ENCODE measurements at places on chromosomes 6 and 20.

GRCh38 chr6:34496103-34496685 lies 30.3 kb downstream of the PACSIN1 start:
- DNase-seq = no peak

DNA sequence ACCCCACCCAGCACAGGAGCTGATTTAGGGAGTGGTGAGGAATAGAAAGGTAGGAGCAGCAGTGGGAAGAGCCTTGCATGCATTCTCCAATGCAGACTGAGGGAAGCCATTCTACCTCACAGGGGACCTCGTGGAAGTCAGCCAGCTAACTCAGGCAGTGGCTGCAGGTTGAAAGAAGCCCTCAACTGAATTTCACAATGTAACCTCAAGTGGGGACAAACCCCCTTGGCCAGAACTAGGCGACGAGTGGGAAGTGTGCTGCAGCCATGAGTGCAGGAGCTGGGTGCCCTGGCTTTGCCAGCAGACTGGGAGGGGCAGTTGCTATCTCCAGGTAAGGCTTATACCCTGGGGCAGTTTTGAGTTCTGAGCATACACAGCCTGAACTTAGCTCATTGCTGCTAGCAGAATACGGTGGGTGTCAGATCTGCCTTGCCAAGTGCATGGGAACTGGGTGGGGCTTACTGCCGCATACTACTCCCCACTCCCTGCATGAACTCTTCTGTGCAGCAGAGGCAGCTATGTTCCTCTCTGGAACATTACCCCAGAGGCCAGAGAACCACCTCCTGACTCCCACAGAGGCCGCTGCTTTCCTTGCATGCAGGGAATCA lies 126.5 kb downstream of the CDK19 start:
- DNase-seq = no peak

- DNase-seq = no peak
These were observed 288.4 kb upstream of the JARID2 start for GRCh38 chr6:14957355-14958059.

GRCh38 chr6:1739680-1740079 lies 130.0 kb downstream of the FOXC1 start:
- DNase-seq = no peak

DNA sequence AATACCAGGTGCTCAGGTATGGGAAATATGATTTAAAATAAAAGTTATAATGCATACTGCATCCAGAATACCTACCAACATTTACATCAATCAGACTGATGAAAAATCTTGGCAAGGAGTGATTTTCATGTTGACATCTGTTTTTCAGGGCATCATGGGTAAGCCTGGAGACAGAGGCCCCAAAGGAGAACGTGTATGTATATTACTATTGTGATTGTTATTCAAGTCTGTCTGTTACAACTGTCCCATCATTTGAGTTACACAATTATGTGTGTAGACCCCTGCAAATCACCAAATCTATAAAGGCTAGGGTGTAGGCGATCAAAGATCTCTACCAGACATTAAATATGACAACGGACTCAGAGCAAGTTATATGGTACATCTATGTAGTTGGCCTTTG lies 118.2 kb downstream of the COL9A1 start:
- DNase-seq = no peak

- DNase-seq = no peak
These were observed 143.7 kb downstream of the DLL1 start for GRCh38 chr6:170147056-170147787.

GRCh38 chr20:53706466-53707370 lies 113.1 kb upstream of the ZNF217 start:
- no peak for DNase-seq

GRCh38 chr20:58749098-58749769 lies 56.6 kb downstream of the NPEPL1 start:
- no peak for DNase-seq

DNA sequence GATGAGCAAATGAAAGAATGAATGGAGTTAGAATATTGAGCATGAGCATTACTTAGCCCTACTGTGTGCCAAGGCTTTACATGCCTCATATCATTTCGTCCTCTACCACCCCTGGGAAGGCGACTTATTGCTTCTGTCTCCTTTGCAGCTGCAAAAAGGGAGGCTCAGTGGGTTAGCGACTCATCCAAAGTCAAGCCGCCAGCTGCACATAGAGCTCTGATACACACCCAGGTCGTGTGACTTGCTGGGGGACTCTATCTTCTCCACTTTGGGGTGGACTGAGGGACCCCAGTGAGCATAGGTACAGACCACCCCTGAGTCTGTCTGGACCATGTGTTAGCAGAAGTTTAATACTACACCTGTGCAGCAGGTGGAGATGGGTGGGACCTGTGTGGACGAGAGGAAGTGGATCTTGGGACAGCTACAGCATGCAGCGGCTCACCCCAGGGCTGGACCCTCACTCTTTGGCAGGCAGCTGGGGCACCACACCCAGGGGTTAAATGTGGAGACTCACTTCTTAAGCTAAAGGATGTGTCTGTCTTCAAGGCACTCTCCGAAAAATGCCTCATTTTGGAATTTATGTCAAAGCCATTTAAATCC lies 36.2 kb upstream of the ANGPT4 start:
- DNase-seq = no peak

- DNase-seq = no peak
These were observed 703.4 kb downstream of the EPHA7 start for GRCh38 chr6:92715991-92716390.

GRCh38 chr20:51280047-51280446 lies 257.1 kb upstream of the KCNG1 start:
- no peak for DNase-seq

DNA sequence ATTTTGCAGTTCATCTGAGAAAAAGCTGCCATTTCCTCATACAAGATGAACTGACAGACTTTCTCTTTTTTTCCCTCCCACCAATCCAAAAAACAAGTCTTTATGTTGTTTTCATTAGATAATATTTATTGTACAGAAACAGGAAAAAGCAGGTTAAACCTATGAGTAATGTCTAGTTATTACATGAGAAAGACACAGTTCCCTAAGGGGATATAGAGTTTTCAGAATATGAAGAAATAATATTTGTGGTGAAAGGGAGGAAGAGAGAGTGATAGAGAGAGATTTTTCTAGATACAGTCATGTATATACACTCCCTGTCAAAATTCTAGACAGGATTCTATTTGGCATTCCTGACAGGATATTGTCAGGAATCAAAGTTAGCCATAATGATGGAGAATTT lies 392.4 kb downstream of the BMP2 start:
- no peak for DNase-seq

DNA sequence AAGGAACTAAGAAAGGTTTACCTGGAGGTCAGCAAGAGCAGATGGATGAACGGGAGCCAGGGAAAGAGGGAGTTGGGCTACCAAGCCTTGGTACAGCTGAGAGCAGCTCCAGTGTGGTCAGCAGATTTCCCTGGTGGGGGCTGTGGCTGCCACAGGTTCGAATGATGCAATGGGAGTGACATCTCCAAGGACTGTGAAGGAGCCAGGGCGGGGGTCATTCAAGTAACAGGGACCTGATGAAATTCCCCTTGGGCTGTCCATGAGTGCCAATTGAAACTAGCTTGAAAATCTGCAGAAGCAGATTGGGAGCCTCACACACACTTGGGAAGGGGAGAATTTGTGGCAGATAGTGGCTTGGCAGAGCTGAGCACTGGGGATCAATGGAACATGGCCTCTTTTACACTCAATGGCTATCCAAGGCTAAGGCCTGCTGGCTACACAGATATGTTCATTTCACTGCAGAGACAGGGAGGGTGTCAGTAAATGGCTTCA lies 247.0 kb upstream of the ECI2 start:
- DNase-seq = no peak

- DNase-seq = no peak
These were observed 136.9 kb downstream of the CD83 start for GRCh38 chr6:14254505-14254904.

DNA sequence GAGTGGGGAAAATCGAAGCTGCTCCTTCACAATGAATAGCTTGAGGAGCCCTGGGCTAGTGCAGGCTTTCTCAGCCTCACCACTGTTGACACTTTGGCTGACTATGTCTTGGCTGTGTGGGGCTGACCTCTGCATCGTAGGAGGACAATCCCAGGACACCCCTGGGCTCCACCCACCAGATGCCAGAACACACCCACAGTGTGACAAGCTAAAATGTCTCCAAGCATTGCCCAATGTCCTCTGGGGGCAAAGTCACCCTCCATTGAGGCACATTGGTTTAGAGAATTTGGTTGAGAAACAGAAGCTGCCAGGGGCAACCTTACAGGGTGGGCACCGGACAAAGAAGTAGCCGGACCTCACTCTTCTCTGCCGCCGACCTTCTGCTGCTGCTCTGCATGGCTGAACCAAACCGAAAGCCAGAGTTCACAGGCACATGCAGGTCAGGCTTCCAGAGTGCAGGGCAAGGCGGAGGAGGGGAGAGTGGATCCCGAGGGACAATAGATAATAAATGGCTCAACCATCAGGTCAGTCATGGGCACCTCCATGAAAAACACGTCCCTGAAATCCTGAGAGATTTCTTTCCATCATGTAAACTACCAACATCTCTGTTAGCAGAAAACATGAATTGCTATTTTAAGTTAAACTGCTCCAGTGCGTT lies 189.0 kb downstream of the LRFN2 start:
- DNase-seq = no peak

DNA sequence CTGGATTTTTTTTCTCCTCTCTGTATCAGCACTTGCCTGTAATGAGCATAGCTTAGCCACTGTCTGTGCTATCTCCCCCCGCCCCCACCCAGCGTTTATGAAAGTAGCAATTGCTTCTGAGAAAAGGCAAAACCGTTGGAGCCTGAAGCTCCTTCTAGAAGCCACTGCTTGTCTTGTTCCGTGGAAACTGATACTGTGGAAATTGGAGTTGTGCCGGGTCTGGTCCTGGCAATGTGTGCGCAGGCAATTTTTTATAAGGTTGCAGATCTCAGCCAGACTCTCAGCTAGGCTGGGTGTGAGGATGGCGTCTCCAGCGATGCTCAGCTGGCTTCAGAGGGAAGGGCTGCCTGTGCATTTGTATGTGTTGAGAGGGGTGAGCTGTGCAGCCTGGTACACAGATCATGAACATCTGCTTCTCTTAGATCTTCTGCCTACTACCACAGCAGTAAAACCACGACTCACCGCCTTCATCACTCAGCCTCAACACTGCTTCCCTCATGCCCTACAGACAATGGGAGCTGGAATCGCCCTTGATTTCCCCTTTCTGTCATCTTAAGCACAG lies 72.4 kb upstream of the GTSF1L start:
- no peak for DNase-seq

- DNase-seq = no peak
These were observed 57.0 kb upstream of the PREP start for GRCh38 chr6:105459864-105460263.

GRCh38 chr6:165204807-165205545 lies 104.4 kb downstream of the C6orf118 start:
- DNase-seq = no peak

- no peak for DNase-seq
These were observed 15.9 kb upstream of the PCMTD2 start for GRCh38 chr20:64239449-64240242.

- DNase-seq = no peak
These were observed 72.0 kb downstream of the TIAM2 start for GRCh38 chr6:155066921-155067680.

DNA sequence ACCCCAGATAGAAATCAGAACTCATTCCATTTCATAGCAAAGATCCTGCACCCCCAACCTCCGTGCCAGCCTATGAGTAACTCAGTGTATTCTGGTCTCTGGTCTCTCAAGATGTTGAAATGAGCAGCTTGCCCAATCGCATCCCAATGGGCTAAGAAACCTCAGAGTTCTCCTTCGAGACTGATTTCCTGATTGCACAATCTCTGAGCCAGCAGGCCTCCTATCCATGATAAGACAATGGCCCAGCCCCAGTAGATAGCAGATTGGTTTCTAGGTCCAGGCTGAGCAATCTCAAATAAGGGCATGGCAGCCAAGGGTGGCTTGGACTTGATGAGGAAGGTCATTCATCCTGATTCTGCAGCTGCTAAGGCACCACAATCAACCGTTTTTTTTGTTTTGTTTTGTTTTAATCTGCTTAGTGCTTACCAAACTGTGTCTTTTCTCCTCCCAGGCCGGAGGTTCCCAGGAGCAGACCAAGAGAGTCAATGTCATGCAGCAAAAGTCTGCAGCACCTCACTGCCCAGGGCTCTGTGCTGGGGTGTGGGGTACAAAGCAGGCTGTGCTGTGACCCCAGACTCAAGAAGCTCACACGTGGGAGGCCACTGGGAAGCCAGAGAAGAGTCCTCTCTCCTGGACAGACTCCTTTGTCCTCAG lies 125.1 kb upstream of the NXT1 start:
- DNase-seq = no peak

DNA sequence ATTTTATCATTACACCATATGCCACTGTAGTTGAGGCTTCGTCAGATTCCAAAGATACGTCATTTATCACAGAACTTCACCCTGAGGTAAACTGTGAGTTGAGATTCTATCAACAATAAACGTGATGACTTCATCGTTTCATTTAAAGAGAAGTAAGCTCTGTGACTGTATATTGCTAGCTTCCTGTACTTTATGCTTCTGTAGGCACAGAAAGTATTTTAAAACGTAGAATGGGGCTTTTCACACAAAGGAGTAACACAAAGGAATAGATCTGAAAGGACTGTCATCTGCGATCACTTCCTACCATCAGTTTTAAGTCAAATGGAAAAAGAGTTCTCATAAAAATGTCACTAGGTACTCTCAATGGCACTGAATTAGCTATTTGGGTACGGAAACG lies 234.4 kb upstream of the MCHR2 start:
- no peak for DNase-seq

GRCh38 chr6:13261464-13261994 lies 66.8 kb downstream of the TBC1D7 start:
- DNase-seq = no peak

- no peak for DNase-seq
These were observed 626.0 kb downstream of the CDH26 start for GRCh38 chr20:60584221-60584620.

DNA sequence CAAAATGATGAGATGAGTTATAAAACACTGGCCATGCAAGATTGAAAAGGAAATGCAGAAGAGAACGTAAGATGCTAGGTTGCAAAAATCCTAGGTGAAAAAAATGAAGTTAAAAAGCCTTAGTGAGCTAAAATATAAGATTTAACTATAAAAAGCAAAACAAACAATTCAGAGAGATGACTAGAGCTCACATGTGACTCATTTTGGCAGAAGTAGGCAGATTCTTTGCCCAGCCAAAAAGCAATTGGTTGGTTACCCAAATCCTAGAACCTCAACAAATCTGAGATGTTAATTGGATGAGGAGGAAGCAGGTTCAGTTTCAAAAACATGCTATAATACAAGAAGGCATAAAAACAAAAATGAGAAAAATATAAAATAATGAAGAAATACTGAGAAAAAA lies 249.1 kb downstream of the OGFRL1 start:
- DNase-seq = no peak
